ENCODE measurements at places on chromosomes 1 and 21. TPM values are rescaled to one million over a fixed set of nuclear protein-coding genes. Genes with fewer than 3 reads are reported as not detected.

DNA sequence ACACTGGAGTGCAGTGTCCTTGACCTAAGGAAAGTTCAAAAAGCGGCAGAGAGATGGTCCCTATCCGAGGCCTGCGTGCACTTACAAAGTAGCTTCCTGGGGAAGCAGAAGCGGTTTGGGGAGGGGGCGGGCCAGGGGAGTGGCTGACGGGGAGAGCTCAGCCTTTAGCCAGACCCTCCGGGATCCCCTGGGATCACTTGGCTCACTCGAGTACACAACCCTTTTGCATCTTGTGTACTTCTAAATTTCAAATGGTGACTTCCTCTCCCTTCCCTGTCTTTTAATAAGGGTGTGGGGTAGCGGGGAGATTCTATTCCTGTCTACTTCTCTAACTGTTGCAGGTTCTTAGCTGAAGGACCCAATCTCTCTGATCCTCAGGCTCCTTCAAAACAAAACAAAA lies 18.1 kb upstream of the SNX27 start:
- DNase-seq, result no peak

- DNase-seq, result no peak
Observed at GRCh38 chr21:42520628-42521253, 7.1 kb downstream of the SLC37A1 start.

DNA sequence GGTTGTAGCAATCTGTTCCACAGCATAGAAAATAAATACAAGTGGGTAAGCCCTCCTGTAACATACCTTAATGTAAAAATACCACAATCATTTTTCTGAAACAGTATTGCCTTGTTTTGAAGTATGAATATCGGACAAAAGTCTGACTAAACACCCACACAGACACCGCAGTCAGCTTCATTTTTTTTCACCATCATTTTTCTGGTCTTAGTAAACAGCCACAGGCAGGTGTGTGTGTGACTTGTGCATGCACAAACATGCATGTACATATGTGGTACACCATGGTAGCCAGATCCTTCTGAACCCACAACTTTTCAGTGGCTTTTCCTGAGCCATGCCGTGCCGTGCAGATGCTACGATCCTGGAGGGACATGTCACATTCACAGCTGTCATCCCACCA lies 261.7 kb downstream of the PCP4 start:
- DNase-seq, result no peak

- DNase-seq, result no peak
Observed at GRCh38 chr1:33454646-33455282, 17.7 kb upstream of the ZSCAN20 start.

GRCh38 chr1:203769505-203770343 lies 4.7 kb downstream of the LAX1 start:
- peak; percentile 90 for DNase-seq

DNA sequence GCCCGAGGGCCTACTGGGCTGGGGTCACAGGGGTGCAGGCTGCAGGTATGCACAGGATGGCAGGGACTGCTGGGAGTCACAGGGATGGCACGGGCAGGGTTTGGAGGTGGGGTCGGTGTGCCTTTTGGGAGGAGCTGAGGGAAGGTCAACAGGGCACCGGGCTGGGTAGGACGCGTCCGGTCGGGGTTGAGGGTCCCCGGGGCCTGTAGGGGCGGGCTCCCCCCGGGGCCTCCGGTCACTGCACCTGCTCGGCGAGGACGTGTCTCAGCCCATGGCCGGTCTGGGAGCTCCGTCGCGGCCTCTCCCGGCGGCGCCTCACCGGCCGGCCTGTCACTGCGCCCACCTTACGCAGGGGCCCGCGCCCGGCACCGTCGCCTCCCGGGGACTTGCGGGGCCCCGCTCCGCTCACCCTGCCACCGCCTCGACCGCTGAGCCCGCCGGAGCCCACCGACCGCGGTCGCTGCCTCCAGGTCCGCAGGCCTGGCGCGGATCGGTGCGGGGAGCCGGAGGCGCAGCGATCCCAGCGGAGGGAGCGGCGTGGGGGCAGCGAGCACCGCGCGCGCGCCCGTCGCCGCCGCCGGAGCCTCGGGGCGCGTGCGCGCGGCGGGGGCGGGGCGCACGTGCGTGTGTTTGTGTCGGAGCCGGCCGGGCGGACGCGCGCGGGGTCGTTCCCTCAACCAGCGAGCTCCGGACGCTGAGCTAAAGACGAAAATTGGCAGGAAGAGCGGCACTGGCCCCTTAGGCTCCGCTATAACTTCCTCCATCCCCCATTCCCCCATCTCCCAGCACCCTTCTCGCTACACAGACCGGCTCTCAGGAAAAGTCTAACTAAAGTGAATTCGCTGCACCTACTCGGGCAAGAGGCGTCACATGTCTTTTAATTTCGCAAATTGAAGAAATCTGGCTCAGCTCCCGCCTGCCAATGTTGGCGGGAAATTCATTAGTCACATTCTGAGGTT lies at the start of gene AMIGO1:
AMIGO1 (minus strand) TSS at position 552 of the 959 bp plus-strand sequence. CDS start 815 bp downstream, outside the sequence.
- no peak for DNase-seq

DNA sequence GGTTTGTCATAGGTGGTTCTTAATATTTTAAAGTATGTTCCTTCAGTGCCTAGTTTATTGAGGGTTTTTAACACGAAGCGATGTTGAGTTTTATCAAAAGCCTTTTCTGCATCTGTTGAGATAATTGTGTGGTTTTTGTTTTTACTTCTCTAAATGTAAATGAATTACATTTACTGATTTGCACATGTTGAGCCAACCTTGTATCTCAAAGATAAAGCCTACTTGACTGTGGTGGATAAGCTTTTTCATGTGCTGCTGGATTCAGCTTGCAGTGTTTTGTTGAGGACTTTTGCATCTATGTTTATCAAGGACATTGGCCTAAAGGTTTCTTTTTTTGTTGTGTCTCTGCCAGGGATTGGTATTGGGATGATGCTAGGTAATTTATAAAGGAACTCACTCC lies 142.5 kb downstream of the PRDM2 start:
- DNase-seq, result no peak

DNA sequence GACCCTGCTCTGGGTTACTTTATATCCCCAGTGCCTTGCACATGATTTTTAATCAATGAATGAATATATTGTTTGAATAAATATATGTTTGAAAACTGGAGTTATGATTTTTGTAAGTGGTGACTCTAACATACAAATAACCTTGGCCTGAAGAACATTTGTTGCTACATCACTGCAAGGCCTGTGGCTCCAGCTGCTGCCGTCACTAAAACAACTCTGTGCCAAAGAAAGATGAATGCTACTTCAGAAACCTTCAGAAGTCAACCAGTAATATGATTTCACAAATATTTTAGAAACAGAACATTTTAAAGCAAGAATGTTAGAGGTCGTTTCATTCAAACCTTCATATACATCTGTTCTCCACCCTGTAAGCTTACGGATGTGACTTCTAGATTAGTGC lies 60.6 kb upstream of the SEC16B start:
- DNase-seq, result no peak

- no peak for DNase-seq
Observed at GRCh38 chr21:33951276-33952178, 35.9 kb upstream of the ATP5PO start.

GRCh38 chr1:71046891-71047634 lies 553 bp downstream of the PTGER3 start:
- no peak for DNase-seq

- DNase-seq, result peak; percentile 53
Observed at GRCh38 chr1:43932786-43933385, 715 bp upstream of the ARTN start.

- no peak for DNase-seq
Observed at GRCh38 chr1:160924791-160925651, 29.6 kb downstream of the ITLN2 start.

GRCh38 chr1:65606426-65606825 lies 186.0 kb downstream of the LEPR start:
- no peak for DNase-seq

DNA sequence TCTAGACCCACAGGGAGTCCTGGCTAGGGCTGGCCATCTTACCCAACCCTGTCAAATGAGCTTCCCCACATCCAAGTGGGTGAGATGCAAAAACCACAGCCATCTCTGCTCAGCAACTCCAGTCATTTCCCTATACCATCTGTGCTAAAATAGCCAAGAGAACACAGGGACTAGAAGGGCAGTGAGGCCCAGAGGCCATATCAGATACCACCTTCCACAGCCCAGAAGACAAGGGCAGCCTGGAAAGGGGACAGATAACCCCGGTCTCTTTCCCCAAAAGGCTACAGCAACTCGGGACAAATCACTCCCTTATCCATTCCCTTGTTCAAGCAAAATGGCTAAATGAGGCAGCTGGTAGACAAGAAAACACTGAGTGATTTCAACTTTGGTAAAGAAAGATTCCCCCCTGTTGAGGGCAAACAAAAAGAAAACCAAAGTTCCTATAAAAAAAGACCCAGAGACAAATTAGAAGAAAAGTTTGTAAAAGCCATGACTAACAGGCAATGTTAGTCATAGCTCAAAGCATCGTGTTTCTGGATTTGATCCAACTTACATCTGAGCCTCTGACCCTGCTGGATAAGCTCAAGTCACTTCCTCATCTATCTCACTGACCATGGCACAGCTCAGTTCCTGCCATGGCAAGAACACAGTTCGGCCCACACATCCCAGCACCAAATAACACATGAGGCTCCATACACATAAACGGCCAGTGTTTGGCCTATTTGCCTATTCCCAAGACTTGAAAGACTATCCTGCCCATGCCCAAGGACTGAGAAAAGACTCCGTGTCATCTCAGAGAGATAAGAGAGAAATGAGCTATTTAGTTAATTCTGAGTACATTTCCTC lies 3.1 kb downstream of the LAMB3 start:
- DNase-seq, result peak; percentile 90

GRCh38 chr1:85801520-85801919 lies 93.3 kb upstream of the ZNHIT6 start:
- peak; percentile 37 for DNase-seq

DNA sequence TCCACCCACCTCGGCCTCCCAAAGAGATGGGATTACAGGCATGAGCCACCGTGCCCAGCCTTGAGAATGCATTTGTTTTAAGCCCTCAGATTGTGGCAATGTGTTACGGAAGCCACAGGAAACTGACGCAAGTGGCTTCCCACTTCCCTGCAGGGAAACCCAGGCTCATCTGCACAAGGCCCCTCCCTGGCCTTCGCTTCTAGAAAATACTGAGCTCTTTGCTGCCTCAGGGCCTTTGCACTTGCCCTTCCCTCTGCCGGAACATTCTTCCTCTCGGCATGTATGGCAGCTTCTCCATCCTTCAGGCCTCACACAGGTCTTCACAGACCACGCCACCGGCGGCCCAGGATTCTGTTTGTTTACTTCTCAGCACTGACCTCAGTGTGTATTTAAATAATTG lies 137.0 kb upstream of the TMEM51 start:
- DNase-seq, result no peak

DNA sequence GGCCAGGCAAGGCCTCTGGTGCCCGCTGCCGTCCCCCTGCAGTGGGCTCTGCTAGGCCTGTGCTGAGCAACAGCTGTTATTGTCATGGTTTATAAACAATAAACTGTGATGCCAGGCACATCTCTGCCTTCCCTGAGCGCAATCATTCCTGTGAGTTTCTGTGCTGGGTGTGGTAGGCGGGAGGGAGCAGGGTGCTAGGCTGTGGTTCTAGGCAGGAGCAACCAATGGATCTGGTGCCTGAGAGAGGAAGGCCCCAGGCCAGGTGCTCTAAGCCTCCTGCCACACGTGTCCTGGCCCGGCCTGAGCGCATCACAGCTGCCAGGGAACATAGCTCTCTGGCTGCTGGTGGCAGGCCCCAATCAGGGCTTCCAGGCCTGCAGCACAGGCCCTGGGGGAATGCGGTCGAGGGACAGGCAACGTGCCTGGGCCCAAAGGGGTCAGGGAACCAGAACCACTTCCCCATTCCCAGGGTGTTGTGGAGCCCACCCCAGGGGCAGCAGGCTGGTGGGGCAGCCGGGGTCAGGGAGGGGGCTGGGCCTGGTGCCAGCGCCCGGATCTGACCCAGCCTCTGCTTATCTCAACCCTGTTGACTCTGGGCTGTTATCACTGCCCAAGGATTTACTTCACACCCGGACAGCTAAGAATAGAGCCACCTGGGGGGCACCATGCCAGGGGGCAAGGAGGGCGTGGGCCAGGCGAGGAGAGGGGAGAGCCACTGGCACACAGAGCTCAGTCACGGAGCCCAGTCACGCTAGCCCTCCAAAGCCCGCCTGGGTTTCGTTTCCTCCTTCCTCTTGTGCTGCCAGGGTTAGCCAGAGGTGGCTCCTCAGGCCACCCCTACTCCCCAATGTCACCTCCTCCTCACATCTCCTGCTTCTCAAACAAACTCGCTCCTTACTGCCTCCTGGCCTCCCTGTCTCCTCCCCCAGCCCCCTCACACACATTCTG lies 11.5 kb downstream of the TRIM46 start:
- no peak for DNase-seq

DNA sequence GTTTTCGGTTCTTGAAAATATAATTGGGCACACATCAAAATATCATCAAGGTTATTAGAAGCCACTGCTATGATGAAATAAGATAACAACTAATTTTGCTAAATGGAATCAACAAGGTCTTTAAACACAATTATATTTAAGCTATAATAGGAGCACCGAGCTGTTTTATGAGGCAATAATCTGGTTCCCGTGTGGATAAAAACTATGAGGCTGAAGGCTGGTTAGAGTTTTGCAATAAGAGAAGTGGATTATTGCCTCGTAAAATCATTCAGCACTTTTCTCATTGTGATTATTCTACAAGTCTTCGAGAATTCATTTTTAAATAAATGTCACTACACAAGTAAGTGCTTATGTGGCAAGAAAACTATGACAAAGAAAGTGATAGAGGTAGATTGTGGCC lies 975.7 kb upstream of the ADGRL2 start:
- no peak for DNase-seq

DNA sequence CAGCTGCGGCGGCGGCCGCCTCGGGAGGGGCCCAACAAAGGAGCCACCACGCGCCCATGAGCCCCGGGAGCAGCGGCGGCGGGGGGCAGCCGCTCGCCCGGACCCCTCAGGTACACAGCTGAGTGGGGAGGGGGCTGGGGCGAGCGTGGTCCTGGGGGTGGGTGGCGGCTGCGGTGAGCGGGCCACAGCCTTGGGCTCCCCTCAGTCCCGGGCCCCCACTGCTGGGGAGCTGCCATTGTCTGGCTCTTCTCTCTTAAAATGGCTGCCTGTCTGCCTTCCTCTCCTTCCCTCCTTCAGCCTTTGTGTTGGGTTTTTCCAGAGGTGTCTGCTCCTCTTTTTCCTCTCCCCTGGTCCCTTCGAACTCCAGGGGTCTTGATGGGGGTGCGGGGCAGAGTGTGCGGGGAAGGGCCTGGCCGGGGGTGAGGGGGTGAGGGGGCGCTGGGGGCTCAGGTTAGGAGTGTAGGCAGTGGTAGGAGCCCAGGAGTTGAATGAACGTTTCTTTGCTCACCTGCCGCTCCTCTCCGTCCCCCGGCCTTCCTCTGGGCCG lies 1.7 kb downstream of the ARID1A start:
- no peak for DNase-seq

GRCh38 chr1:64212031-64212430 lies 8.6 kb downstream of the UBE2U start:
- peak; percentile 82 for DNase-seq

GRCh38 chr1:176857632-176858031 lies 306.9 kb downstream of the ASTN1 start:
- no peak for DNase-seq

GRCh38 chr1:160837558-160838205 lies 25.0 kb downstream of the CD244 start:
- DNase-seq, result peak; percentile 6

The SMPDL3B gene
- 2.2 TPM for total RNA-seq

The TMEM51 gene
- 6.9 TPM for total RNA-seq

The AKR1A1 gene
- 118 TPM for total RNA-seq

The IVL gene
- total RNA-seq, result 0.16 TPM

The IL23R gene
- not detected for total RNA-seq
